ENCODE measurements at places on chromosomes 13 and 19.

GRCh38 chr19:38293281-38293680, 10.8 kb upstream of the C19orf33 start:
- DNase-seq: no peak

DNA sequence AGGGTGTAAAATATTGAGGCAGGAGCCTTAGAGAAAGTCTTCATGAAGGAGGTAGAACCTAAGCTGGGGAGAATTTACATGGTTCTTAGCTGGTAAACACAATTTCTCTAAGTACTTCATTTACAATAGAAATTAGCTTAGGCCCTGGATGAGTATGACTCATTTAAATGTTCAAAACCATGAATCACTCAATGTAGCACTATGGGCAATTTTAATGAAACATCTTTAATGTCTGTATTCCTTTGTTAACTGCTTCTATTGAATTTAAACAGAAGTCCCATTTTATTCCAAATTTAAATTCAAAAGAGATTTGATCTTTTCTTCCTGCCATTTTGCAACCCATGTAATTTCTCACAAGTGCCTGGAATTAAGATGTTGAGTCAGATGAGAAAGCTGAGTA, 252.1 kb downstream of the RFC3 start:
- DNase-seq: no peak

GRCh38 chr19:13026462-13027370, 31.4 kb downstream of the NFIX start:
- DNase-seq: no peak

- DNase-seq: no peak
Measured at GRCh38 chr13:44110091-44110621, 230.5 kb downstream of the LACC1 start.

DNA sequence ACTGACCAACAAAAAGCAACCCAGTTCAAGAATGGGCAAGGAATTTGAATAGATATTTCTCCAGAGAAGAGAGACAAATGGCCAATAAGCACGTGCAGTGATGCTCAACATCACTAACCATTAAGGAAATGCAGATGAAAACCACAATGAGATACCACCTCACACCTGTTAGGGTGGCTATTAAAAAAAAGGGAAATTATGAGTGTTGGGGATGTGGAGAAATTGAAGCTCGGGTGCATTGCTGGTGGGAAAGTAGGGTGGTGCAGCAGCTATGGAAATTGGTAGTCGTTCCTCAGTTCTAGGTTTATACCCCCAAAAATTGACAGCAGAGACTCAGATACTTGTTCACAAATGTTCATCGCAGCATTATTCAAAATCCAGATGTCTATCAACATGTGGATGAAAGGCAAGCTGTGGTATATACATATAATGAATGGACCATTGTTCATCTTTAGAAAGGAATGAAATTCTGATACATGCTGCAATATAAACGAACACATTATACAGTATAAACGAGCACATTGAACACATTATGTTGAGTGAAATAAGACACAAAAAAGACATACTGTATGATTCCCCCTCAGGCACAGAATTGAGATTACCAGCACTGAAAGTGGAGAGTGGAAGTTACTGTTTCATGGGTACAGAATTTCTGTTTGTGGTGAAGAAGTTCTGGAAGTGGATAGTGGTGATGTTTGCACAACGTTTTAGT, 927 bp downstream of the CHAMP1 start:
- no peak for DNase-seq

DNA sequence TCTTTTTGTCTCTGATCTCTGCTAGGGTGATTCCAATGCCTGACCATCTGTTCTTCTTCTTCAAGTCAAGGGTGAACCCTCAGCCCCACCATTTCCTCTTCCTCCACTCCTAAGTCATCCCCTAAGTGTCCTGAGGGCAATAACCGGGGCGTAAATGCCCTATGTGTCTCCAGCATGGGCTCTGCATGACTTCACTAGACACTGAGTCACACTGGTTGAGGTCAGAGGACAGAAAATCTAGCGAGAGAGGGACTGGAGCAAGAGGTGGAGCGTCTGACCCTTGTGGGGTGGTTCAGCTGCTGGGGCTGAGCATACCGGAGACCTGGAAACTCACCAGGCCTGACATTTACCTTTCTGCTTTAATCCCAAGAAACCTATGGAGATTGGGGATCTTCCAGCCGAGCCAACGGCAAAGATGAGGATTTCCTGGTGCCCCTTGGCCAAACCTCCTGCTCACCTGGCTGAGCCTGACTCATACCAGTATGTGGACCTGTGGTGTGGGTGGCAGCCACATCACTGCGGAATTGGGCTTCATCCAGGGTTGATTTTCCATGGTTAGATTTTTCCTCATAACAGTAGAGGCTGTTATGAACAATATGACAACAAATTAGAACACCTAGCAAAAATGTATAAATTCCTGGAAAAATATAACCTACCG, 26.9 kb downstream of the SCGB2B2 start:
- no peak for DNase-seq

DNA sequence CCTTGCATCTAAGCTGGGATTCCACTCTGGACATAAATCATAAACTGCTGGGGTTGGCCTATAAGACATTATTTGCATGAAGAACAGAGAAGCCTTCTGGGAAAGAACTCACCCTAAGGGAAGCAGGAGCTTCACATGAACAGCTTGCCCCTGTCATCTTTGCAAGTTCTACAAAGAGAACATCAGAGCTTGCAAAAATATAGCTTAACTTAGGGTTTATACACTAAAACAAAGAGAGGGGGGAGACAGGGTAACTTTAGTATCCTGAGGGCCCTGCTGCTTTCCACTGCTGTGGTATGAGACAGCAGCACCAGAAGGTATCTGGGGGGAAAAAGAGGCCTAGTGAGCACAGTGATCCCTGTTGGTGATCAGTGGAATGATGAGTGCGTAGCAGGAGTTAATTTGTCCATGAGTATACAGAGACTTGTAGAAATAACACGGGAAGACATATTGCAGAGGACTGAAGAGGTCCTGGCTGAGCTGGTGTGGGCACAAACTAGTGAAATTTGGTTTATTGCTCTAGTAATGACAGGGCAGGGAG, 116.1 kb upstream of the TSC22D1 start:
- DNase-seq: no peak

GRCh38 chr13:53405616-53406015, 377.0 kb downstream of the OLFM4 start:
- no peak for DNase-seq
